ENCODE measurements at places on chromosomes 4 and X.

- no peak for DNase-seq
Observed at GRCh38 chr4:171390626-171391025, 422.6 kb upstream of the GALNTL6 start.

DNA sequence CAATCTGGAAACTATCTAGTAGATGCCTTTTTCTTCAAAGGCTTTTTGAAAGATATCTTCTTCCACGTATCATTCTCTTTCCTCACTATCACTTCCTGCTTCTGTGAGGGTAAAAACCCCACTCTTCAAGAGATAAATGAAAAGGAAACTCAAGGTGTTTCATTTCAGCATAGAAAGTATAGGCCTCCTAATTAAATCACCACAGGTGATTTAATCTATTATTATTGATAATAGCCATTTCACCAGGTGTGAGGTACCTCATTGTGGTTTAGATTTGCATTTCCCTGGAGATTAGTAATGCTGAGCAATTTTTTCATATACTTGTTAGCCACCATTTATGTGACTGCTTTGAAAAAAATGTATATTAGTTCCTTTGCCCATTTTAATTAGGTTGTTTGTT lies 92.0 kb upstream of the EMCN start:
- no peak for DNase-seq

DNA sequence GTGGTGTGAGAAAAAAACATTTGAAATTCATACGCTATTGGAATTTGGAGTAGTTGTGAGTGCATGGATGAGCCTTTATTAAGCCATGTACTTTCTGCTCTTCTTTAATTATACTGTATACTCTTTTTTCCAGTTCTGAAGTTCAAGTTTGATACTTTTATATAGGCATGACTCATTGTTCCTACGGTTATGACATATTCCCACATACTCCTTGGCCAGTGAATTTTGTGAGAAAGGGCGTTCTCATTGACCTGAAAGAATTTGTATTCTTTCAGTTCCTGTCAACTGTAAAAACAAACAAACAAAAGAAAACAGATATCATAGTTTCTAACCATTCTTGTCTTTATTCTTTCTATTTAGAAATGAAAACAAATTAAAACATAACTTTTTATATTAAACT lies 407.3 kb downstream of the MAPK10 start:
- no peak for DNase-seq

GRCh38 chr4:24091639-24092233 lies 201.9 kb upstream of the PPARGC1A start:
- DNase-seq = no peak

- DNase-seq = no peak
Observed at GRCh38 chrX:16199343-16199742, 32.1 kb downstream of the MAGEB17 start.

- no peak for DNase-seq
Observed at GRCh38 chr4:182320580-182320979, 77.4 kb downstream of the TENM3 start.

DNA sequence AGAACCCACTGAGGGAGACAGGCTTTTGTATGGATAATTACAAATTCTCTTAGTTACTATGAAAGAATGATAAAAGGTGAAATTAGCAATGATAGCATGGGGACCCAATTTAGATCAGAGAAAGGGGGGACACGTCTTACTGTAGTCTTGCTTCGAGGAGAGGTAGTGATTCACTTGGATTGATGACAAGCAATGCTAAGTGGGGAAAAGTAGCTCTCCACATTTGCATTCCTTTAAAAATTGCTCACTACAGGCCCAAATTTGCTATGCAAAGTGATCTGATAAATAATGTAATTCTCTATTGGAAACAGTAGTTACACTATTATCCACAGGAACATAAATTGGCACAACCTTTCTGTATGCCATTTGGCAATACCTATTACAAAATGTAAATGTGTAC lies 42.5 kb upstream of the MAP3K15 start:
- no peak for DNase-seq

- no peak for DNase-seq
Observed at GRCh38 chr4:84263415-84263814, 235.7 kb downstream of the NKX6-1 start.

DNA sequence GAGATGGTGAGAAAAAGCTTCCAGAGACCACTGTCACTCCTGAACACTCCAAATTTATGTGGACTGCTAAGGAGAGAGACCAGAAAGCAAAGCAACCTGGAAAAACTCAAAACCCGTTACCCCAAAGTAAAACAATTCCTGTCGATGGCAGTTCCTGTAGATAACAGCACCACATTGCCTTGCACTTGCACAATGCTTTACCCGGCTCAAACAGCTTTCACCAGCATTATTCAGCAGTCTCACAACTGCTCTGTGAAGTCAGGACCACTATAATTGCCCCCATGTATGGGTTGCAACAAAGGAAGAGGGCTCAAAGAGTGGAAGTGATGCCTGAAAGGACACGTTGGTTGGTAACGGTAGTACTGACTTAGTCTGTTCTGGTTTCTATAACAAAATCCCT lies 234.8 kb downstream of the BCOR start:
- DNase-seq = no peak

GRCh38 chr4:140858897-140859296 lies 102.7 kb upstream of the TBC1D9 start:
- no peak for DNase-seq

DNA sequence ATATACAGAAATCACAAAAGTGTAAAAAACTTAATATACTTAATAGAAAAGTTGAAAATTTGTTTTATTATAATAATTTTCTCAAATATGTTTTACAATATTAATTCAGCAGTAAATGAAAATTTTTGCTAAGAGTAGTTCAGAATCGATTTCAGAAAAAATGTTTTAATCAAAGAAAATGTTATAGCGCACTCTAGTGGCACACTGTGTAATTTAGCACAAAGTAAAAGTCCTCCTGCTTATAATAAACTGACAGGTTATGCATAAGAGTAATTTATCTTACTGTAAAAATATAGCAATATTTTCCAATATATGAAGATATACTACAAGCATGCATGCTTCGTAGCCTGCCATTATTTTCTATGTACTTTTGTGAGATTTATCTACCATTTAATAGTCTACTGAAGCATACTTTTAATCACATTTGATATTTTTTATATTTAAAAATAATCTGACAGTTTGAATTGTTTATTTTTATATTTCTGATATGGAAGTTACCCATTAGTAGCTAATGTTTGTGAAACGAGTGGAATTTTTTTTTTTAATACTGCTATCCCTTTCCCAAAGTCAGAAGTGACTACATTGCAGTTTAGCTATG lies 217.9 kb upstream of the KLHL4 start:
- no peak for DNase-seq

GRCh38 chr4:128444544-128445302 lies 157.1 kb upstream of the PGRMC2 start:
- no peak for DNase-seq

GRCh38 chrX:41240509-41240908 lies 93.5 kb upstream of the DDX3X start:
- DNase-seq = no peak

DNA sequence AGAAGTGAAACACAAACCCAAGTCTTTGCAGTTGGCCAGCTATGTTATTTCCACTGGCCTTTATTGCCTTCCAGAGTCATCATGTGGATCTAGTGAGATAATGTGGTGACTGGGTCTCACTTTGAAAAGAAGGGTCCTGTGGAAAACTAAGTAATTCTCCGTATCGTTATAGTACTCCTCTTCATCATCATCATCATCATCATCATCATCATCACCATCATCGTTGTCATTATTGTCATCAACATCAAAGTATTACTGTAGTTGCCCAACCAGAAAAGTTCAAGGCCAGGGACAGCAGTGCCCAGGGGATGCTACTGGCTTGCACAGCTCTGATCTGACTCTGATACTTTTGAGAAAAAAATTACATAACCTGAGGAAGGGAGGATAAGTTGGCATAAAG lies 295.6 kb upstream of the F9 start:
- no peak for DNase-seq

DNA sequence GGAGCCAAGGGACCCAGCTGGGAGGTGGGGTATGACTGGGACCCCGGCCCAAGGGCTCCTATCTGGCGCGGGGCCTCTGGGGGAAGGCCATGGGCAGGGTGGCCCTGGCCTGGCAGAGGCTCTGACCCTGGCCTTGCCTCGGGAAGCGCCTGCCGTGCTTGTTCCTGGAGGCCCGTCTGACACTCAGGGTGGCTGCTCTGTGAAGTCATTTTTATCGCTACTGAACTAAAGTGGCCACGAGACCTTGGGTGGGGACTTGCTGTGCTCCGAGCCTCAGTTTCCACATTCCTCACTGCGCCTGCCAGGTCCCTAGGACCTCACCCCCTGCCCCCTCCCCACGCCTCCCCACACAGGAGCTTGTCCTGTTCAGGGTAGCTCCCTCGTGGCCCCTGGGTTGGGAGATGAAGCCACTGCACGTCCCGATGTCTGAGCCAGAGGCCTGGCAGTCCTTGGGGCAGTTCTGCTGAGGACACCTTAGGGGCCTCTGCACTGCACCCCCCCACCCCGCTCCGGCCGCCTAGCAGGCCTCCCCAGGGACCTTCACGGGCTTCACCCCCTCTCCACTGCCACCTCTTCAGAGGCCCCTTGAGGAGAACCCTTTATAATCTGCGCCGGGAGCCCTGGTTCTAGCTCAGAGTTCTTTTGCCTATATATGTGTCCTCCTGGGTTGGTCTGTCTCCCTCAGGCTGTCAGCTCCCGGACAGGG lies 639 bp upstream of the SORCS2 start:
- no peak for DNase-seq

- peak; percentile 82 for DNase-seq
Observed at GRCh38 chrX:14872851-14873675, at the start of the genes FANCB and MOSPD2. FANCB (minus strand) TSS chrX:14873069; CDS start chrX:14865510, 7,559 bp downstream. MOSPD2 (plus strand) TSS chrX:14873421; CDS start chrX:14873529, 108 bp downstream.

GRCh38 chr4:47597696-47598095 lies 112.6 kb downstream of the ATP10D start:
- no peak for DNase-seq

- no peak for DNase-seq
Observed at GRCh38 chrX:38662640-38663039, 101.3 kb downstream of the TSPAN7 start.

DNA sequence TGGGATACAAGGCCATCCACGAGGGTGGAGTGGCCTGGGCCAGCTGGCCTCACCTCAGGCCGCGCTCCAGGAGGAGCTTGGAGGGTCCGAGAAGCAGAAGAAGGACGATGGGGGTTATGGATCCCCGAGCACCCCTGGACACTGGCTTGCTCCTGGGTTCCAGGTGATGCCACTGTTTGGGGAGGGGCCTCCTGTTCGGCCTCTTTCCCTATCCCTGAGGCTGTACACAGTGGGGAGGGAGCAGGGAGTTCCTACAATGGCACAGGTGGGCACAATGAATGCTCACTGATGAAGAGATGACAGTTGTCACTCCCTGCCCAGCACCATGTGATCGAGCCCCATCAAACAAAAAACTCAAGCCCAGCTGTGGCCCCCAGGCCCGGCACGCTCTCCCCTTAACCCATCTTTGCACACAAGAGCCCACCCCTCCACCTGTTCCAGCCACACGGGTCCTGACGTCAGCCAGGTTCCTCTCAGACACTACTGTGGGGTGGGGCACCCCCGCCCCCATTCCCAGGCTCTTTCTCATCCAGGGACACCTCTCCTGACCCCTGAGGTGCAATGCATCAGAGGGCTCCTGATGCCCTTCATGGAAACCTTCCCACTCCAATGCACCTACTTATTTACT lies 70.3 kb downstream of the WFS1 start:
- no peak for DNase-seq

GRCh38 chr4:184845367-184846021 lies 19.7 kb upstream of the ACSL1 start:
- DNase-seq = no peak

DNA sequence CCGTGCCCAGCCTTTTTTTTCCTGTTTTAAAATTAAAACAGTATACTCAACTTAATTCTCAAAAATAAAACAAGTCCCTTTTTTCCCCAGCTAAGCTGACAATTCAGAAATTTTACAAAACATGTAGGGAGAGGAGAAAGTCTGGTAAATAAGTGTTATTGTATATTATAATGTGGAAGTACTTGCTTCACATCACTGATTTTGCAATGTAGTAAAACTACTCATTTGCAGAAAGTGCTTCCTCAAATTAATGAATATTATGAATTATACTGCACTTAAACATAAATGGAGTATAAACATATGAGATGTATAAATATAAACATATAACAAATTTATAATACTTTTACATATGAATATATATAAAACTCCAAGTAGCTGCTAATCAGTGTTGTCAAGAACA lies 11.6 kb upstream of the H2AZ1 start:
- no peak for DNase-seq

GRCh38 chr4:166400270-166400894 lies 527.3 kb downstream of the TLL1 start:
- no peak for DNase-seq

DNA sequence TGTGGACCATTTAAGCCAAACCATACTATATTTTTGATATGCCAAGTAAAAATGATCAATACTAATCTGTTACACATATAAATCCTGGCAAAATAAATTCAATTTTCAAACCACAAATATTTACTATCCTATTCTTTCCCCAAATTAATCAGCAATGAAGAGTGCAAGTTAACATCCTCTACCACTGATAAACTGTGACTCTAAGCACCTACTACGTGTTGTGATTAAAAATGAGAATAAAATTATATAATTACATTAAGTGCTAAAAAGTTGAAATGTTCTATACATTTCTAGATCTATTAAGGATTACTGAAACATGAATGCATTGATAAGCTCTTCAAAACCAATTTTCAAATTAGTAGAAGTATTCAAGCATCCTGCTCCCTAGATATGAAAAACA lies 3.4 kb downstream of the KLHL15 start:
- no peak for DNase-seq

GRCh38 chr4:141210168-141210567 lies 10.5 kb upstream of the ZNF330 start:
- no peak for DNase-seq

DNA sequence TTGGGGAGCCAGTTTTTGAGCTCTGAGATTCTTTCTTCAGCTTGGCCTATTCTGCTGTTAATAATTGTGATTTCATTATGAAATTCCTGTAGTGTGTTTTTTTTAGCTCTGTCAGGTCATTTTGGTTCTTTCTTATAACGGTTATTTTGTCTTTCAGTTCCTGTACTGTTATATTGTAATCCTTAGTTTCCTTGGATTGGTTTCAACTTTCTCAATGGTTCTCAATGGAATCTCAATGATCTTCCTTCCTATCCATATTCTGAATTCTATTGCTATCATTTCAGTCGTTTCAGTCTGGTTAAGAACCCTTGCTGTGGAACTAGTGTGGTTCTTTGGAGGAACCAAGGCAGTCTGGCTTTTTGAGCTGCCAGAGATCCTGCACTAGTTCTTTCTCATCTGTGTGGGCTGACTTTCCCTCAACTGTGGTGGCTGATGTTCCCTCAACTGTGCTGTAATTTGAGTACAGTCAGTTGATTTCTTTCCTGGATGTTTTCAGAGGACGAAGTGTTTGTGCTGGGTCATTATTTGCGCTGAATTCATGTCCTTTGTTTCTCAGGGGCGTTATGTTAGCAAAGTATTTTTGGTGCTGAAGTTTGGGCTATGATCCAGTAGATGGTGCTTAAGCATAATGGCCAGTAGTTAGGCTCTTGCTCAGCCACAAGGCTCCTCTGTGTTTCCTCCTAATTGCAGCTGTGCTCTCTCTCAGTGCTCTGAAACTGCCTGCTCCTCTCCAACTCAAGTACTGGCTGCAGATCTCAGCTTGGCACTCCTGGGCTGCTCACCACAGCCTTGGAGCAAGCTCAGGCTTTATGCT lies 27.5 kb downstream of the ENPEP start:
- no peak for DNase-seq

All from central memory CD8-positive, alpha-beta T cell (primary cell).